ENCODE measurements at places on chromosomes 3 and 15.
A peak's percentile ranks its signal among the peaks of the same experiment; 100 is the strongest.

GRCh38 chr15:25825207-25825606 is 37.9 kb downstream of the ATP10A start:
- no peak for DNase-seq

DNA sequence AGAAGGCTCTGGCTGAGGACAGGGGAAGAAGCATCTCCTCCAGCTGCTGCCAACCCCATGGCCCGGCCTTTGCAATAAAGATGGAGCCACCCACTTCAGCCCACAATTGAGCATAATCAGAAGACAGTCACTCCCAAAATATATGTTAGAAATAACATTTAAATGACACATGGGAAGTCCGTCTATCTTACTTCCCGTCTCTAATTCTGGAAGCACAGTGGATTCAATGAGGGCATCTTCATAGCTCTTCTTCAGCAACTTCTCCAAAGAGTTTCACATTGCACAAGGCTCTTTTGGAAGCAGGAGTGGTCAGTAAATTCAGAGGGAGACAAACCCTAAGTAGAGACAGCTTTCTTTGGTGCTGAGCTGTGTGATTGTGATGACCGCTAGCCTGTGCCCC is 67.0 kb upstream of the SEC61A1 start:
- no peak for DNase-seq

GRCh38 chr3:30612437-30613132 is 6.2 kb downstream of the TGFBR2 start:
- DNase-seq, result no peak

DNA sequence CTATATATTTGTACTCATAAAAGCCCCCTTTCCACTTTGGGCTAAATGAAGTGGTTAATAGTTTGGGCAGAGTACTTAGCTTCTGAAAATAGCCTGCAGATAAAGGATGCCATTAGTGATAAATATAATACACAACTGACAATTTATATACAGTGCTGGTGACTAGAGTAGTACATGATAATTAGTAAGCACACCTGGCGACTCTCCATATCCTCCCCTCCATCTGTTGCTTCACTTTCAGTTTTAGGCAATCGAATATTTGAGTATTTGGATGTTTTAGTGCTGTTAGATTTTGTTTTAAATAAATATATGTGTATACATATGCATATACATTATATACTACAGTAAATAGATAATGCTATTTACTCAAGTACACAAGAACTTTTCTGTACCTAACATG is 35.9 kb upstream of the CHMP2B start:
- no peak for DNase-seq

DNA sequence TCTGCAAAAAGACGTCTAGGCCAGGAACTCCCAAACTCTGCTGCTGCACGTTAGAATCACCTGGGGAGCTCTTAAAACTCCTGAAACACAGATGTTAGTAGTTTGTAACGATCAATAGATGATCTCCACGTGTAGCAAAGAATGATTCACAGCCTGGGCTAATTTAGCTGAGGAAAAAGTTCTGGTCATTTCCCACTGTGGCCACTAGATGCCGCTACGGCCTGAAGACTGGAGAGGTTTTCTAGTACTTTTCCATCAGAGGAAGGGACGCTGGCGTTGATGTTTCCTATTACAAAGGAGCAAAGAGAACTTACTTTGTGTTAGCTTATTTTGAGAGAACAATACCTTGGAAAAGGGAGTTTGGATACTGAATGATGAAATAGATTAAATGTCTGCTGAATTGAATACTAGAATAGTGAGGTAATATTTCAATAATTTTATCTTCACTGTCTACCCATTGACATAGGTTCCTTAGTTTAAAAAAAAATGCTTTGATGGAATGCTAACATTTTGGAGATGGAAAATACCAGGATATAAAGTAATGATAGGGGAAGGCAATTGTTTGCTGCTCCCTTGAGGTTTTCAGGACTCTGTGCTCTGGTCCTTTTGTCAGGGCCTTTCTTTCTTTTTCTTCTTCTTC is 159.1 kb downstream of the P3H2 start:
- peak; percentile 54 for DNase-seq

- no peak for DNase-seq
Measured at GRCh38 chr3:62095756-62096155, 277.6 kb downstream of the FEZF2 start.

DNA sequence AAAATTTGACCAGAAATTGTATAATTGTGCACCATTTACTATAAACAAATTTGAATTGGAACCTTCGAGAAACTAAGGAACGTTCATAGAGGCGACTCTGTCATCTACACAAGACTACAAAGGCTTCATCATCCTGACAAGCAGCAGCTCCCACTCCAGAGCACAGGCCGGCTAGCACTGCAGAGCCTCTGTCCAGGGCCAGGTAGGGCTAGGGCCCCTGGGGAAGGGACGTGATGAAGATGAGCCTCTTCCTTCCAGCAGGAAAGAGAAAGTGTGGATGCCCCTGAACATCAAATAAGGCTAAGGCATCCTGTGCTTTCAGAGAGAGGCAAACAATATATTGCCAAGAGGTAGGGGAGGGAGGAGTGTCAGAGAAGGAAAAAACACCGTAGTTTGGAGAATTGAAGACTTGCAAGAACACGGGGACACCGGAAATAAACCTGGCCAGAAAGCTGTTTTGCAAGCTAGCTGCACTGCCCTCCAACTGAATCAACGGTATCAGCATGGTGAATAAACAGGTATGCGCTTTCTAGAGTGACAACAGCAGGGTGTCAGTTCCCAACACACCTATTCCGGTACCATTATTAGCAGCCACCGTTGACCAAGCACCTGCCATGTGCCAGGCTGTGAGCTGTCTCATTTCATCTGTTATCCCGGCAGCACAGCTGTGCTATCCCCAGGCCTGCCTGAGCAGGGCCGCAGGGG is 12.4 kb downstream of the XXYLT1 start:
- no peak for DNase-seq

DNA sequence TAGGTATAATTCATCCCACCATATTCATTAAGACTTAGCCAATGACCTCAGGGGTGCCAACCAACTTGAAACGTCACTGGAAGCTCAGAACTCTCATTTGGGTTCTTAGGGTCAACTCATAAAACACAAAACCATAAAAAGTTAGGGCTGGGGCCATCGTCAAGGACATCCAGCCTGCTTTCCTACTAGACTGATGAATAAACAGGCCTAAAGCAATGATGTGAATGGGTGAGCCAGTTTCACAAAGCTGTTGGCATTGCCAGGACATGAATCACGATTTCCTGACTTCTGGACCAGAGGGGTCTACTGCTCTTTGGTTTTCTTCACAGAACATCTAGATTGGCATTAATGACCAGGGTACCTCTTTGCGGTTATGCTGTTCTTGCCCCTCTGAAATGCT is 64.7 kb downstream of the EOMES start:
- no peak for DNase-seq

- DNase-seq, result no peak
Measured at GRCh38 chr15:47542312-47542989, 174.9 kb upstream of the SEMA6D start.

GRCh38 chr3:150133293-150133692 is 162.6 kb upstream of the PFN2 start:
- no peak for DNase-seq

- peak; percentile 67 for DNase-seq
Measured at GRCh38 chr15:69058830-69059556, 44.5 kb downstream of the NOX5 start.

- DNase-seq, result no peak
Measured at GRCh38 chr3:4036046-4036445, 236.8 kb downstream of the LRRN1 start.

DNA sequence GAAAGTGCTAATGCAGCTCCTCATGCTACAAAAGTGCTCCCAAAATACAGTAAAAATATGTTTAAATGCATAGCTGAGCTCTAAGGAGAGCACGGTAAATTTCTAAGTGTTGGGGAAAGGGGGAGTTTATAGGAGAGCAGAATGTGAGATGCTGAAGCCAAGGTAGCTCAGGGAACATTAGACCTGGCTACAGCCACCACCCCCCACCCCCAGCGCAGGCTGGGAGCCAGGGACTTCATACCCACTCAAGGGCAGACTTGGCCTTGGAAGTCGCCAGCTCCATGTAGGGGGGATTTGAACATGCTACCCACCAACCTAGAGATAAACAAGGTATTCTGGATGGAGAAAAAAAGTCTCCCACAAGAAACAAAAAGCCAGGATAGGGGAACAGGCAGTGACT is 142.2 kb downstream of the MEGF11 start:
- DNase-seq, result no peak

DNA sequence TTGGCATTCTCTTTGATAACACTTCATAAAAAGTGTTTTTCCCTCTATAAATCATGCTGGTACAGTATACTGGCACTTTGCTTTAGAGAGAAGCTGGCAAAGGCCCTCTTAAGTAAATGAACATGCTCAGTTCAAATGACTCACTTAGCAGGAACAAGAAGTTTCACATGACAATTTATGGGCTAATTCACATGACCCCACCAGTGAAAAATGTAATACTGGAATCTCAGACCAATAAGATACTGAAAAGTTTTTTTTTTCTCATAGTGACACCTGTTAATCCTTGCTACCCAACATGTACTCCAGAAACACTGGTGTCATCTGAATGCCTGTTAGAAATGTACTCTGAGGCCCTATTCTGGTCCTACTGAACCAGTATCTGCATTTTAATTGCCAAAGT is 13.9 kb downstream of the BTBD1 start:
- DNase-seq, result no peak

DNA sequence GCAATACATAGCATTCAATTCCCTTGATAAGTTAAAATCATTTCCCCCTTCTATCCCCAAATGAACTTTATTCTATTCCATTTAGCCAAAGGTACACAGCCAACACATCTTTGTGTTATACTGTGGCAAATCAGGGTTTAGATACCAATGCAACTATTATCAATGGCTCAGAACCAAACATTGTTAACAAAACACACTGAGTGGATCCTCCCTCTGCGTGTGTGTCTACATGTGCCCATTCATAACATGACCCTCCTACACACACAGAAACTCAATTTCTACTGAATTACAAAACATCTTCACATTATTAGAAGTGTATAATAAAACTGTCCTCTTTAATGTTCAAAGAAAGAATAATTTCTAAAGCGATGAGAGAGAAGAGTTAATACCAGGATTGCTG is 1.3 kb downstream of the TTBK2 start:
- no peak for DNase-seq

DNA sequence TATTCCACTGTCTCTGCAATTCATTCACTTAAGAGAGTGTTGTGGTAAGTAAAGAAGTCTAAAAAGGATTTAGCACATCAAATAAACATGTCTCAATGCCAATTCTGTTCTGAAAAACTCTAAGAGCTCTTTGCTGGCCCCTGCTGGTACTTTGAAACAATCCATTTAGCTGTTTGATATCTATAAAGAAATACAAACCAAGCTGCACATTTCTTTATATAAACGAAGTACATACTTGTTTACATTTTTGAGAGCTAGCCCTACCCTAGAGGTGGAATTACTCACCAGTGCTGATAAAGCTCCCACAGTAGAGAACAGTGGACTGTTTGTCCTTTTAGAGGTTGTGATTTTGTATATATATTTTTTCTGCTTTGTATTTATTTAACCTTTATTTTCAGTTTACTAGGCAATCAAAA is 75.5 kb downstream of the NEDD4 start:
- peak; percentile 87 for DNase-seq

DNA sequence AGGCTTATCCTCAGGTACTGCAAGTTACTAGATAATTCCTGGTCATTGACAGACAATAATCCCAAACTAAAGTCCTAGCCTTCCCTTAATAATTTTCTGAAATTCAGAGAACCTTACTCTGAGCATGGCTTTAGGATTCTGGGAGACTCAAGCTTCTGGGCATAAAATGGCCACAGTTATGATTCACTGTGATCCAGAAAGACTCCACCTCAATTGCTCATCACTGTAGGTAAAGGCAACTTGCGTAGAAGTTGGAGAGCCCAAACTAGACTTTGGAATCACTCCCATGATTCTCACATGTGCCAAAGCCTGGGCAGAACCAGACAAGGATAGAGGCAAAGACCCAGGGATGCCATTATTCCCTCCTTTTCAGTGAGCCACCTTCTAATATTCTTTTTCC is 195.3 kb downstream of the OSBPL10 start:
- DNase-seq, result no peak

DNA sequence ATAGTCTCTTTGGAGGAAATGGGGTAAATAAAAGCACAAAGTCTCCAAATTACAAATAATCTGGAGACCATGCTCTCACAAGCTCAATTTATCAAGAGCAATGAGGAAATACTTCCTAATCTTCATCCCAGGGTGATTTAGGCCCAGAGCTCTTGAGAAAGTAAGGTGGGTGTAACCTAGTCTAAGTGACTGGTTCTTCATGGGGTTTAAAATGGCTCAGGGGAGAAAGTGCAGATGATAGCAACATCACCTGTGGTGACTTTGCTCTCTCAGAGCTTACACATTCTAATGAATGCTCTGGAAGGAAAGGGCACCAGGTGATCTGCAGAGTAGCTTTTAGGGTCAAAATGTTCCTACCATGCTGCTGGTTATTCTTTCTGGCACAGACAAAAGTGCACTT is 118.4 kb upstream of the TP63 start:
- no peak for DNase-seq

GRCh38 chr15:81327516-81327915 is 3.6 kb upstream of the STARD5 start:
- DNase-seq, result peak; percentile 34

DNA sequence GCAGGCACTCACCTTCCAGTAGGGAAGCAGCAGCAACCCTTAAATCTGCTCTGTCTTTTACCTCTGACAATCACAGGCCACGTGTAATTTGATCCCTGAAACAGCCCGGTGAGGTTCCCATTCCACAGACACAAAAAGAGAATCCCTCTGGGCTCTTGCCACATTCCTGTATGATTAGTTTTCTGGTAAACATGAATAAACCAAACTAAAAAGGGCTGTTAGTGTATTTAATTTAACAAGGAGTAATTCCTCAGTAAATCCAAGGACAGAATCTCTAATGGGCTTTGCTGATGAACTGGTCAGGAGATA is 186.9 kb downstream of the FAM43A start:
- DNase-seq, result no peak

DNA sequence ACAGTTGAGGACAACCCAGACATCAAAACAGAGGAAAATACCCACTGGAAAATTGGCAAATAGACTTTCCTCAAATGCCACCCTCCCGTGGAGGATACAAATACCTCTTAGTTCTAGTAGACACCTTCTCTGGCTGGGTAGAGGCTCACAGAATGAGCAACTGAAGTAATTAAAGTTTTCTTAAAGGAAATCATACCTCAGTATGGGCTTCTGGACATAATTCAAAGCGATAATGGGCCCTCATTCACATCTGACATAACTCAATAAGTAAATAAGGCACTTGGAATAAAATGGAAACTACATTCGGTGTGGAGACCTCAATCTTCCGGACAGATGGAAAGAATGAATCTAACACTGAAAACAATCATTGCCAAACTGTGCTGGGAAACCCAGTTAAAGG is 115.2 kb upstream of the PLCL2 start:
- DNase-seq, result no peak

DNA sequence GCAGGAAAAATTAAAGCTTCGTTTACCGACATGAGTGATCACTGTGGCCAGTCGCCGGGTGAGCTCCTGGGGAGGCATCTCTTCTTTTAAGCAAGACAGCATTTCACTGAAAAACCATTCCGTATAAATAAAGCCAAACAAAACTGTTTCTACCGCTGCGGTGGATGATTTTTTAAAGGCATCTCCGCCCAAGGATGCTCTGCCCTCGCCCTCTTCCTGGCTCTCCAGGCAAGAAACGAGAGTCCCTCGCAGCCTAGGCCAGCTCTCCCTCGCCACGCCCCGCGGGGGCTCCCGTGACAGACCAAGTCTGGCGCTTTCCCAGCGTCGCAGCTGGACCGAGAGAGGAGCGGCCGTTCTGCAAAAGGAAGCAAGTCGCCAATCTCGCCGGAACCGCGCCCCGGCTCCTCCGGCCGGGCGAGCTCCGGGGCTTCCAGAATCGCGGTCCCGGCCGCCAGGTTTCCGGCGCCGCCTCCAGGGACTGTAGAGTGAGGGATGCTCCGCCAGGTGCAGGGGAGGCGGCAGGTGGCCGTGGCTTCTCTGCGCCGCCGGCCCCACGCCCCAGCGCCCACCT is 458 bp downstream of the MCF2L2 start:
- DNase-seq, result no peak
